Fibroblast of gingiva (primary cell): ENCODE measurements at places on chromosomes 7 and 10.

GRCh38 chr7:142308326-142308725 is 50.5 kb upstream of the PRSS58 start:
- no peak for DNase-seq

GRCh38 chr10:102670871-102671434 is 26.7 kb downstream of the TRIM8 start:
- DNase-seq, result no peak

DNA sequence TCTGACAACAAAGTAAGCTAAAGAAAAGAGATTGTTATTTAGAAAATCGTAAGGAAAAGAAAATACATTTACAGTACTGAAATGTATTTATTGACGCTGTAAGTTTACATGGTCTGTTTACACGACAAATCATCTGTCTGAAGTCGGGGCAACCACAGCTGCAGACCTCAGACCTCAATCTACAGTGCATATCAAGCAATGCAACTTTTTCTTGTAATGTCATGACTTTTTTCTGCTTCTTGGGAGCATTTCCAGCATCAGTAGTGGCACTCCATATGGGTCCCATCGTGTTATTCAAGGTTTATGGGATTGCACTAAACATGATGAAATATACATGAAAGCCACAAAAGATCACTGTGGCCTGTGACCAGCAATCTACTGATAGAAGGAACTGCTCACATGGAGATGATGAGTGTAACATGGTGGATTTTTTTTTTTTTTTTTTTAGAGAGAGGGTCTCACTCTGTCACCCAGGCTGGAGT is 77.1 kb downstream of the MTPN start:
- DNase-seq, result no peak

DNA sequence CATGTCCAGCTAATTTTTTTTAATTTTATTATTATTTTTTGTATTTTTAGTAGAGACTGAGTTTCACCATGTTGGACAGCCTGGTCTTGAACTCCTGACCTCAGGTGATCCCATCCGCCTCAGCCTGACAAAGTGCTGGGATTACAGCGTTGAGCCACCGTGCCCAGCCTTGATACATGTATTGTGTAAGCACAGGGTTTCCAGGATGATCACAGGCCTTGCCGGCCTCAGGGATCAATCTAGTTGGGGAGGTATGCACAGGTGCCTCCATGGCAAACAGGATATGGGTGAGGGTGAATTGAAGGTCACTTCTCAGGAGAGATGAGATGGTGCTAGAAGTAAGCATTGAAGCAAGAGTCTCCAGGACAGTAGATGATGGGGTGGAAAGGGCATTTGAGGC is 5.5 kb downstream of the MRPS17 start:
- no peak for DNase-seq

- DNase-seq, result no peak
Observed at GRCh38 chr7:55305135-55305534, 60.0 kb upstream of the LANCL2 start.

DNA sequence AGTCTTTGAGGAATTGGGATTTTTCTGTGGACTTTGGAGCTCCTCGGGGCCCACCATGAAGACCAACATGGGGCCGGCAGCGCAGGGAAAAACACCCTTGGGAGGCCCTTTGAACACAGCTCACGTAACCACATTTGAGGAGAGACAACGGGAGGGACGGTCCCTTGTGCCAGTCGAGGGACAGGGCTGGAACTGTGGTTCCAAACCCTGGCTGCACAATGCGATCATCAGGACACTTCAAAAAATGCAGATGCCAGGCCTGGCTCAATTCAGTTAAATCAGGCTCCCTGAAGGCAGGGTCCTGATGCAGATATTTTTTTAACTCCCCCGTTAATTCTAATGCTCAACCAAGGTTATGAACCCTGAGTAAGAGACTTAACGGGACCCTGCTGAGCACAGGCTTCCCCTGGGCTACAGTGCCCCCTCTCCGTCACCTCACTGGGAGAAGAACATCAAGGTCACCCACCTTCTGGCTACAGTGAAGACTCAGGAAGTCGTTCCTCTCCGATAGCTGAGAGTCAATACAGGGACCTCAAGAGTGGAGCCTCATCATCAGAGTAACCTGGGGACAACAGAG is 30.4 kb downstream of the LYZL1 start:
- DNase-seq, result no peak
